Substantia nigra (tissue), 51 donors: ENCODE measurements at places on chromosomes 3 and 15.

- DNase-seq = no peak
These were observed 249.1 kb upstream of the MCTP2 start for GRCh38 chr15:93982226-93982727.

DNA sequence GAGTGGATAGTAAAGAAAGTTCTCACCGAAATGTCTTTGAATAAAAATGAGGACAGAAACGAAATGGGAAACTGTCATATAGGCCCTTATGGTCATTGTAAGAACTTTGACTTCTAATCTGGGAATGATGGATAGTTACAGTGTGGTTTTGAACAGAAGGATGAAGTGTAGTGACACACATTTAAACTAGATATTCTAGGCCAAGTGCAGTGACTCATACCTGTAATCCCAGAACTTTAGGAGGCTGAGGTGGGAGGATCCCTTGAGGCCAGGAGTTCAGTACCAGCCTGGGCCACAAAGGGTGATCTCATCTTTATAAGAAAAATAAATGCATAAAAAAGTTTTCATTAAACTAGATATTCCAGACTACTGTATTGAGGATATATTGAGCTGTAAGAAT lies 452.8 kb downstream of the ROBO1 start:
- no peak for DNase-seq

- no peak for DNase-seq
These were observed 13.0 kb downstream of the PLCD1 start for GRCh38 chr3:38016410-38016809.

DNA sequence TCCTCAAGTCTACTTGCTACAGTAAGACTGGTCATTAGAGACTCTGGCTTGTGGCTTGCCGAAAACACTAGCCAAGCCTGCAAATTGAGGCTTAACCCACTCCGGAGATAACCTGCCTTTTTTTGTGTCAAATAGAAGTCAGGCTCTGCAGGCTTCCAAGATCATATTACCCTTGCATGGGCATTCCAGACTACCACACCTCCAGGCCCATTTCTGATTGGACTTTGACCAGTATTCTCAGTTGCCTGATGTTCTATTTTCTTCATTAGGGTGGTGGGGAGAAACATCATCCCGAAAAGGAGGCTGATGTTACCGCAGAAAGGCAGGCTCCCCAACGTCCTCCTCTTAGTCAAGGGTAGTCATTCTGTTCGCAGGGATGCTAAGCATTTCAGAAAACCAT lies 68.1 kb upstream of the FOXP1 start:
- no peak for DNase-seq

DNA sequence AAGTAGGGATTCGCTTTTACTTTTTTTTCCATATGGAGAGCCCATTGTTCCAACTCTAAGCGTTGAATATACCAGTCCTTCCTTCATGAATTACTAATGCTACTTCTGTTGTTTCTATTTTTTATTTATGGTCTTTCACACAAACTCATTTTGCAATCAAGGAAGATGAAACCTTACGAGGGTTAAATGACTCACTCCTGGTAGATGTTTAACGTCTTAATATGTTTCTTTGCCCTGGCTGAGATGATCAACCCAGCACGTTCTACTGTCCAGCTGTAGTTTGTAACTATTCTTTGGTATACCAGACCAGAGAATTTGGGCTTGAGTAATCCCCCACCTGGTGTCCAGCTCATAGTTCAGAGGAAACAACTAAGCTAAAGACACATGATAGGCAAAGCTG lies 23.1 kb downstream of the CDCP1 start:
- DNase-seq = no peak

DNA sequence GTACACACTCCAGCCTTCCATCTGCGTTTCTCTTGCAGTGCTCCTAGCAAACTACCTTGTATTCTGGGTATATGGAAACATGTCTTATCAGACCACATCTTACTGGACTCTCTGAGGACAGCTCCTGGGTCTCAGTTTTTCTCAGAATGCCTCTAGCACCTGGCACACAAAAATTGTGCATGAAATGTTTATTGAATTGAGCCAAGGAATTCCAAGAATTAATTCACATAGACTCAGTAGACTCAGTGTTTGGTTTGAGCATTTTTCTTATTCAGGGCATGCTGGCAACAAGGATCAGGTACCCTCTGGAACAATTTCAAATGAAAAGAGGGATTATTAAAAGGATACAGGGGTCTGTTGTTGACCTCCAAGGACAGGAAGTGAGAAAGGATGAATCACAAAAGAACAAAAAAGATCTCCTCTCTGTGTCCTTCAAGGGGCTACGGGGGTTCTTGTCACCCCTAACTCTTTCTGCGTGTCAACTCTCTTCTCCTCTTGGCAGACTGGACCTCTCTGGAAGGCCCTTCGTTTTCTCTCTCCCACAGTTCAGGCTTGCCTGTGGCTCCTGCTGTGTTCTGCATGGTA lies 270.0 kb upstream of the HES1 start:
- DNase-seq = no peak

DNA sequence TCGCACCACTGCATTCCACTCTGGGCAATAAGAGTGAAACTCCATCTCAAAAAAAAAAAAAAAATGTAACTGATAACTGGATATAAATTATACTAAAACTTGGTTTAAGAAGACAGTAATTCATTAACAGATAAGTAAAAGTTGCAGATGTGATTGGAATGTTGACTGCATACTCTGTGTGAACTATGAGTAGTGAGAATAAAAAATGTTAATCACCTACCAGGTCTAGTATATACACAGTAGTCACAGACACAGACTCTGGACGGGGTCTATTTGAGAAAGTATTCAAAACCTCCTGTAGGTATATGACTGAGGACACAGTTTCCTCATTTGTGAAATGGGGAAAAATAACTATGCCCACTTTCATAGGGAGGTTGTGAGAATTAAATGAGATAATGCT lies 26.0 kb downstream of the GOLM2 start:
- DNase-seq = no peak

- no peak for DNase-seq
These were observed 388.7 kb downstream of the FOXP1 start for GRCh38 chr3:71194785-71195184.

DNA sequence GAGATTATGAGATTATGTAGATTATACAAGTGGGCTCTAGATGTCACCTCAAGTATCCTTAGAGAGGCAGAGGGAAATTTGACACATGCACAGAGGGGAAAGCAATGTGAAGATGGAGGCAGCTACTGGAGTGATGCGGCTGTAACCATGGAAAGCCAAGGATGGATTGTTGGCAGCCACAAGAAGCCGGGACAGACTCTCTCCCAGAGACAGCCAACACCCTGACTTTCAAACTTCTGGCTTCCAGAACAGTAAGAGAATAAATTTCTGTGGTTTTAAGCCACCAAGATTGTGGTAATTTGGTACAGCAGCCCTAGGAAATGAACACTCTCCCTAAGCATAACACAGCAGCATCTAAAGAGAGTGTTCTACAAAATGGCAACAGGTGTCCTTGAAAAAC lies 34.4 kb upstream of the PRICKLE2 start:
- no peak for DNase-seq
